ENCODE measurements at places on chromosomes 1 and 21. TPM values are rescaled to one million over a fixed set of nuclear protein-coding genes. Genes with fewer than 3 reads are reported as not detected.

The FCGR1A gene
- 2.5 TPM for total RNA-seq

The SYTL1 gene
- total RNA-seq, result 1.2 TPM

The UBE2U gene
- not detected for total RNA-seq

The RGL1 gene
- total RNA-seq, result 75.3 TPM

The ADAMTS5 gene
- 18.8 TPM for total RNA-seq

The AMY1C gene
- not detected for total RNA-seq

The CFAP45 gene
- 0.39 TPM for total RNA-seq

GRCh38 chr1:80385650-80386049 lies 1379.1 kb upstream of the ADGRL4 start:
- H3K36me3 ChIP-seq, result no peaks in the 10 kb centered on the region
- H3K4me3 ChIP-seq, result no peak overlapping the region
- no peak overlapping the region for H3K27ac ChIP-seq
- no peaks in the 10 kb centered on the region for H3K4me1 ChIP-seq
- no peak for DNase-seq

- no peak for DNase-seq
- no peaks in the 10 kb centered on the region for H3K27me3 ChIP-seq
- H3K4me1 ChIP-seq, result peaks cover 5% of the 10 kb centered on the region
Observed at GRCh38 chr21:25466470-25466869, 140.8 kb downstream of the MRPL39 start.

DNA sequence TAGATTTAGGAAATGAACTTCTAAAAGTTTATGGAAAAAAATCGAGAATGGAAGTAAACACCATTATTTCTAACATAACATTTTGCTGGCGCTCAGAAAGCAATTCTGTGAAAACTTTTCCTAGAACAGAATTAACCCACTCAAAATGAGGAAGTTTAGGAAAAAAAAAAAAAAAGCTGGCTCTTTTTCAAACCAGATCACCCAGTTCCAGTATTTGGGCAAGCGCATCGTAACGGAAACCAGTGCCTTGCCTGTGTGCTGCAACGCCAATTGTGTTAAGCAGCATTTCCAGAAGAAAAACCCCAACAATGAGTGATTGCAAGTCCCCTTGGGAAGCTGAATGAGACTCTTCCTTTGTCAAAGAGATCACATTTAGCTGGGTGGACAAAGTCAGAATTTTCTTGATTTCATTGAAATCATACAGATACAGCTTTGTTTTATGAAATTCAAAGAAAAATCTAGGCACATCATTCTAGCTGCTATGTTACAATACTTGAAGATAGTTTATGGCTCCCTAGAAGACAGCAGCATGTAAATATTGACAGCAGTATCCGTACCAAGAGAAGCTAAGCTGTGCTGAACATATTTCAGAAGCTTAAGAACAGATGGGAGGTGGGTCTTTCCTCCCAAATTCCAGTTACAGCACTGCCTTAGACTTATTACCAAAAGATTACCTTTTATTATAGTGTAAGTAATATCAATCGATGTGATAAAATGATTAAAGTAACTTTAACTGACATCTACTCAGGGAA lies 113.4 kb downstream of the ERG start:
- no peaks in the 10 kb centered on the region for H3K4me1 ChIP-seq
- H3K4me3 ChIP-seq, result no peak overlapping the region
- no peaks in the 10 kb centered on the region for H3K36me3 ChIP-seq
- no peak overlapping the region for H3K27ac ChIP-seq
- H3K27me3 ChIP-seq, result no peaks in the 10 kb centered on the region

DNA sequence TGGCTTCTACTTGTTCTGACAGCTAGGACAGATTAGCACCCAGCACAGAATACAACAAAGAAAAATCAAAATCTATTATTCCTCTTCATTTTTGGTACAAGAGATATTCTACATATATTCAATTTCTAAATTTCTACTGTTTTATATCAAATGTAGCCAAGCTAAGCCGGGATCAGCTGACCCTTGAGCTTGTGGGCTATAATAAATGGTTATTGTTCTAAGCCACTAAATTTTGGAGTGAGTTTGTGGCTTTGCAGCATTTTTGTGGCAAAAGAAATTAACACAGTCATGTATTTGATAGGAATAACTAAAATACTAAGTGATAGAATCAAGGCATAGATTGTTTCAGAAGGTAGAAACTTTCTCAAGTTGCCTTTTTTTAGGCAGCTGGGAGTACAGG lies 50.7 kb downstream of the APP start:
- no peaks in the 10 kb centered on the region for H3K36me3 ChIP-seq
- H3K4me1 ChIP-seq, result peaks cover 37% of the 10 kb centered on the region
- no peak overlapping the region for H3K27ac ChIP-seq
- no peaks in the 10 kb centered on the region for H3K27me3 ChIP-seq
- no peak overlapping the region for H3K4me3 ChIP-seq
- no peak for DNase-seq

DNA sequence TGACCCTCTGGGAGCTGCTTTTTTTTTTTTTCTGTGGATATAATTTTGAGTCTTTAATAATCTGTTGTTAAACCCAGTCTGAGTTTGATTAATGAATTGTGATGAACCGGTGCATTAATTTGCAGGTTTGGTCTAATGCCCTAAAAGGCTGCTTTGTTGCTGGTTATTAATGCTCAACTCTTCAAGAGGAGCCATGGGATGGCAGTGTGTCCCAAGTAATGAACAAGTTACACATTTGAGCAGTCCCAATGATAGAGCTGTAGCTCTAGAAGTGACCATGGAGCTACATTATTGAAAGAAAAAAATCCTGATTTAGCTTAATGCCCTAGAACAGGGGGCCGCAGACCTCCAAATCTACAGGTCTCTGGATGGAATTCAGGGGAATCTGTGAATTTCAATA lies 53.1 kb downstream of the RWDD3 start:
- no peak overlapping the region for H3K4me3 ChIP-seq
- no peaks in the 10 kb centered on the region for H3K27me3 ChIP-seq
- H3K4me1 ChIP-seq, result no peaks in the 10 kb centered on the region
- H3K27ac ChIP-seq, result no peak overlapping the region

DNA sequence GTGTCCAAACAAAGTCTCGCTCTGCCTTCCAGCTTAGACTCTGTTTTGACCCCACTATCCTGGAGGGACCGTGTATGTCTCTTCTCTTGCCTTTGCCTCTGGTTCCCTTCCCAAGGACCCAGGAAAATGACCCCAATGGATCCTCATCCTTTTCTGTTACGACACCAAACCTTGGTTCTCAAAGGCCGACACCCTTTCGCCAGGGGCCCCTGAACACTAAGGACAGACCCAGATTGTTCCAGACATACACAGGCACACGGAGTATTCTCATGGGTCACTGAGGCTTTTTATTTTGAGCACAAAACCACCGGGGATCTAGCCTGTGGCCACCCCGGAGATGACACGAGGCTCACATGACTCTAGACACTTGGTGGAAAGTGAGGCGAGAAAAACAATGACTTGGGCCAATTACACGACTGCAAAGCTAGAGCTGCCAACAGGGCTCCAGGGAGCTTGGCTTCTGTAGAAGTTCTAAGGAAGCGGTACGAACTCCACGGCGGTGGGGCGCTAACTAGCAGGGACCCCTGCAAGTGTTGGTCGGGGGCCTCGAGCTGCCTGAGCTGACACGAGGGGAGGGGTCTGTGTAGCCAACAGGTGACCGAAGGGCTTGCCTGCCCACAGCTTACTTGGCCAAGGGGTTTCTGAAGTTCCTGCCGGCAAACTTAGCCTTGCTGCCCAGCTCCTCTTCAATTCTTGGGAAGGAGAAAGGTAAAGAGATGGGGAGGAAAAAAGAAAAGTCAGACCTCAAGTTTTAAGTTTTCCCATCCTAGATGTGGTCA lies 17.6 kb downstream of the ENO1 start:
- H3K4me1 ChIP-seq, result peaks cover 14% of the 10 kb centered on the region
- H3K27ac ChIP-seq, result no peak overlapping the region
- no peak for DNase-seq
- H3K4me3 ChIP-seq, result no peak overlapping the region
- H3K36me3 ChIP-seq, result peaks cover 96% of the 10 kb centered on the region
- no peaks in the 10 kb centered on the region for H3K27me3 ChIP-seq

DNA sequence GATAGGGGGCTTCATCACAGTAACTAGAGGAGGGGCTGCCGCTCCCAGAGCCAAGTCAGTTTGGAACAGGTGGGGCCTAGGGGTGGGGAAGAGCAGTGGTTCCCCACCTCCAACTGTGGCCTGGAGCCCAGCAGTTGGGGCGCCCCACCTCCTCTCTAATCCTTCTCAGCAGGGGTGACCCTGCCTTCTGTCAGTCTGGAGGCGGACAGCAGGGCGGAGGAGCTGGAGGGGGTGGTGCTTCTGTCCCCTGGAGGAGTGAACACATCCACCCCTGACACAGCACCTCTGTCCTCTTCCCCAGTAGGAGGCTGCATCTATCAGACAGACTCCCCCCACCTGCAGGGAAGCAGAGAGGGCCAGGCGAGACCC lies 73.8 kb downstream of the MRPL37 start:
- peaks cover 97% of the 10 kb centered on the region for H3K4me1 ChIP-seq
- no peak overlapping the region for H3K4me3 ChIP-seq

DNA sequence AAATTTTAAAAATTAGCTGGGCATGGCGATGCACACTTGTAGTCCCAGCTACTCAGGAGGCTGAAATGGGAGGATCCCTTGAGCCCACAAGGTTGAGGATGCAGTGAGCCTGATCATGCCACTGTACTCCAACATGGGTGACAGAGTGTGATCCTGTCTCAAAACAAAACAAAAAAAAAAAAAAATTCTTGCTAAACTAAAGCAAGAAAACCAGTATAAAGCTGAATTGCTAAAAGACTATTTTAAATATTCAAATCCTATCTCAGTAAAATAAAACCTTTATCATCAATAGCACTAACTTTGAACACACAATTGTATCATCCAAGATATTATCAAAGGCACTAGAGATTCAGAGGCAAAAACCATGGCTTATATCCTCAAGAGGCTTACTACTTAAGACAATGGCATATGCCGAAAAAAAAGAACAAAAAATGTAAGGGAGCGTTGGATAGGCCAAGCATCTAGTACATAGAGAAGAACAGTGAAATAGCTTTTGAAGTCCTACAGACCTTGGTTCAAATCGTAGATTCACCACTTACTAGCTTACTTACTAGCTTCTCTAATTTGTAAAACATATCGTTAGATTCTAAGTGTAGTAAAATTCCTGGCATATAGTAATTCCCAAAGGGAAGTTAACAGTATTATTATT lies 3.6 kb downstream of the EPS15 start:
- no peaks in the 10 kb centered on the region for H3K36me3 ChIP-seq

- H3K27ac ChIP-seq, result no peak overlapping the region
- no peaks in the 10 kb centered on the region for H3K27me3 ChIP-seq
- no peaks in the 10 kb centered on the region for H3K36me3 ChIP-seq
- no peak for DNase-seq
- peaks cover 6% of the 10 kb centered on the region for H3K4me1 ChIP-seq
Observed at GRCh38 chr1:17700945-17701810, 54.0 kb upstream of the ACTL8 start.

DNA sequence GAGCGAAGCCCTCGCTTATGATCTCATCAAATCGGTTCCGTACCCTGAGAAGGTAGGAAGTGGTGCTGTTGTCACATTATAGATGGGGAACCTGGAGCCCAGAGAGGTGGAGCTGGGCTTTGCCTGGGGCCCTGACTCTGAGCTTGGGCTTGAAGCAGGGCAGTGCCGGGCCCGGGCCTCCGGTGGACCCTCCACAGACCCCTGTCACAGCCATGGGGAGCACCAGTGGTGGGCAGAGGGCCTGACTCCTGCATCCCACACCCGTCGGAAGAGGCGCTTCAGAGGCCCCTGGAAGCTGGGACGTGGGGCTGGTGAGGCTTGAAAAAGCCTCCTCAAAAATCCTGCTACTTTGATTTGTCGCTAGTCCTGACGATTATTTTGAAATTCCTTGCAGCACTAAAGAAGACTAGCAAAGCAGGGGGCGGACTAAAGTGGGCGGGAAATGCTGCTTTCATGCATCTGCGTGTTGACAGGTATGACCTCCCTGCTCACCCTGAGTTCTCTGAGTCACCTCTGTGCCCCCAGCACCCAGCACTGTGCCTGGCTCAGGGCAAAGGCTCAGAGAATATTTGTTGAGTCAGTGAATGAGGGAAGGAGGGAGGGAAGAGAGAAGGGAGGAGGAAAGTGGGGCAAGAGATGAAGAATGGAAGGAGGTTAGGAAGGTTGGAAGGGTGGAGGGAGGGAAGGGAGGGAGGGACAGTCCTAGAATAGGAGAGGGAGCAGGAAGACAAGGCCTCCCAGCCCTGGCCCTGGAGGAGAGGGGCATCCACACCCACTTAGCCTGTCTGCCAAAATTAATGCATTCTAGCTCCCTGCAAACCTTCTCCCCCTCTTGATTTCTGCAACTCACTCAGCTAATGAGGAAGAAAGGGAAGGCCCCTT lies 262.8 kb upstream of the VAMP3 start:
- no peak overlapping the region for H3K4me3 ChIP-seq
- H3K27ac ChIP-seq, result no peak overlapping the region
- H3K4me1 ChIP-seq, result peaks cover 3% of the 10 kb centered on the region
- DNase-seq, result no peak
